H1 (cell line): ENCODE measurements at places on chromosomes 11 and 22. TPM values are rescaled to one million over a fixed set of nuclear protein-coding genes. Genes with fewer than 3 reads are reported as not detected.

MAP6 gene
- total RNA-seq = 0.54 and 0.94 TPM in 2 replicates

CYTH4 gene
- not detected in 2 replicates for total RNA-seq

MS4A8 gene
- total RNA-seq = not detected in 2 replicates

ZNF215 gene
- total RNA-seq = 17.1 and 17.9 TPM in 2 replicates

YWHAH gene
- total RNA-seq = 247 and 248 TPM in 2 replicates

NRIP3 gene
- total RNA-seq = 7.1 and 7.8 TPM in 2 replicates

LAMTOR1 gene
- total RNA-seq = 81.0 and 82.1 TPM in 2 replicates

CRYBB3 gene
- total RNA-seq = 0.58 TPM in 1 of 2 replicates, not detected in the other

E2F8 gene
- 11.4 and 11.5 TPM in 2 replicates for total RNA-seq

TIMP3 gene
- 4.7 and 4.8 TPM in 2 replicates for total RNA-seq

SHANK3 gene
- 6.0 and 6.3 TPM in 2 replicates for total RNA-seq

SCGB1D1 gene
- not detected in 2 replicates for total RNA-seq

GRCh38 chr11:61742391-61742790 lies 10.0 kb upstream of the MYRF start:
- DNase-seq = no peak

DNA sequence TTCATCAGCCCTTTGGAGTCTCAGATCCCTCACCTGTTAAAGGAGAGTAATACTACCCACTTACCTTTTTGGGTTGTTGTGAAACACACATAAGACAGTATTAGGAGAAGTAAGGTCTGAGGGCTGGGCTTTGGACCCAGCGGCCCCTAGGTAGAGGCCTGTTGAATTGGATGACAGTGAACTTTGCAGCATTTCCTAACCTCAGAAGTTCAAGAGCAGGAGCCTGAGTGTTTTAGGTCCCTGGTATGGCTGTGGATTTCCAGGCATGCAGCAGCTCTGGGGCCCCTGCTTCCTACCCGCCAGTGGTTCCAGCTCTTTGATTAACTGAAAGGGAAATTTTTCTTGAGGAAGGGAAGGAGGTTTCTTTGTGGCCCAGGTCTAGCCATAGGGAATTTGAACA lies 58.9 kb downstream of the TEAD1 start:
- DNase-seq = no peak

GRCh38 chr22:27670701-27671412 lies 130.7 kb downstream of the MN1 start:
- DNase-seq = peak; percentile 47

- no peak for DNase-seq
These were observed 7.3 kb downstream of the TOP3B start for GRCh38 chr22:21975273-21975672.

- no peak for DNase-seq
These were observed 6.8 kb upstream of the PLAAT3 start for GRCh38 chr11:63621071-63621470.

- no peak for DNase-seq
These were observed 459.9 kb upstream of the CCDC179 start for GRCh38 chr11:23320131-23320530.

DNA sequence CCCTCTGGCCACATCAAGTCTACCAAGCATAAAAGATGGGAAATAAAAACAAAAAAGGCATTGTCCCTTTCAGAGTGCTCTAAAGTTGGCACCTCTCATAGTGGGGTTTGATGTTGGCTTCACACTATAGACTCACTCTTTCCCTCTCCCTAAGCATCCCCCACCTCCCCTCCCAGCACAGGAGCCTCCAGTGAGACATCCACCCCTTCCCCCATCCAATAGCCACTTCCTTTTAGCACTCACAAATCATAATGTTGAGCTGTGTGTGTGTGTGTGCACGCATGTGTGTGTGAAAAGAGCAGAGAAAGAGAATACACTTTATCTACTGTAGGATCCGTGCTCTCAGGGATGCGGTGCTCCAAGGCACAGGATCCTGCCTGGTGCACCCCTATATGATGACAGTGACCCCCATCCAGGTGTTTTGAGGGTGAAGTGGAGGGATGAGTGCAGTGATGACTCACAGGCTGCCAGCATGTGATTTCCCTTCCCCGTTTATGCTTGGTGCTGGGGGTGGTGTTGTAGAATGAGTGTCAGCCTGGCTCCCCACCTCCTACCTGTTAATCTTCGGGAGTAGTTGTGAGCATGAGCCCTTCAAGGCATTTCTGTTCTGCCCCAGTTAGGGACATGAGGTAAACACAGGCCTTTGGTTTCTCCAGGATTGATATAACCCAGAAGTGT lies 235.2 kb upstream of the B3GAT1 start:
- no peak for DNase-seq

DNA sequence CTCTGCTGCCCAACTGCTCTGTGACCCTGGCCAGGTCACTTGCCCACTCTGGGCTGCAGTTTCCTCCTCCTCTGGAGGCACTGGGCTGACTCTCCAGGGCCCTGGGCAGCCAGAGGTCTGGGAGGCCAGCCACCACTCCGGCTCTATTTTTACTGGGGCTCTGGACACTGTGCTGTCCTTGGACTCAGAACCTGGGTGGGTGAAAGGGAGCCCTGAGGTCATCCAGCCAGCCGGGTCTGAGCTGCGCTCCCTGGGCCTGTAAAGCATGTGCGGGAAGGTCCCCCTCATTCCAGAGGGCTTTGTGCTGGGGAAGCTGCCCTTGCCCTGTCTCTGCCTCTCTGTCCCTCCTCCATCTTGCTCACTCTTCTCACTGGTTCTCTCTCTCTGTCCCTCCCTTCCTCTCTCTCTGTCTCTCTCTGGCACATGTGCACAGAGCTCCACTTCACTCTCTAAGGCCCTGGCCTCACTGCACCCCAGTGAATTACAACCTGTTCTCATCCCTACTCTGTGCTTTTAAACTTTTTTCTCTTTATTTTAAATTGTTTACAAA lies 24.6 kb downstream of the MB start:
- no peak for DNase-seq

GRCh38 chr11:43954241-43954640 lies 11.8 kb downstream of the C11orf96 start:
- DNase-seq = no peak

GRCh38 chr22:22927888-22928665 lies 40.5 kb downstream of the IGLL5 start:
- no peak for DNase-seq

GRCh38 chr11:62552485-62553079 lies 6.0 kb upstream of the AHNAK start:
- DNase-seq = no peak

GRCh38 chr11:130854483-130854882 lies 61.8 kb downstream of the SNX19 start:
- DNase-seq = no peak

GRCh38 chr11:14346303-14346955 lies 12.6 kb downstream of the RRAS2 start:
- no peak for DNase-seq

GRCh38 chr11:68774194-68774585 lies 22.9 kb upstream of the TESMIN start:
- DNase-seq = no peak

- DNase-seq = no peak
These were observed 42.3 kb downstream of the PLAAT5 start for GRCh38 chr11:63448646-63449045.

DNA sequence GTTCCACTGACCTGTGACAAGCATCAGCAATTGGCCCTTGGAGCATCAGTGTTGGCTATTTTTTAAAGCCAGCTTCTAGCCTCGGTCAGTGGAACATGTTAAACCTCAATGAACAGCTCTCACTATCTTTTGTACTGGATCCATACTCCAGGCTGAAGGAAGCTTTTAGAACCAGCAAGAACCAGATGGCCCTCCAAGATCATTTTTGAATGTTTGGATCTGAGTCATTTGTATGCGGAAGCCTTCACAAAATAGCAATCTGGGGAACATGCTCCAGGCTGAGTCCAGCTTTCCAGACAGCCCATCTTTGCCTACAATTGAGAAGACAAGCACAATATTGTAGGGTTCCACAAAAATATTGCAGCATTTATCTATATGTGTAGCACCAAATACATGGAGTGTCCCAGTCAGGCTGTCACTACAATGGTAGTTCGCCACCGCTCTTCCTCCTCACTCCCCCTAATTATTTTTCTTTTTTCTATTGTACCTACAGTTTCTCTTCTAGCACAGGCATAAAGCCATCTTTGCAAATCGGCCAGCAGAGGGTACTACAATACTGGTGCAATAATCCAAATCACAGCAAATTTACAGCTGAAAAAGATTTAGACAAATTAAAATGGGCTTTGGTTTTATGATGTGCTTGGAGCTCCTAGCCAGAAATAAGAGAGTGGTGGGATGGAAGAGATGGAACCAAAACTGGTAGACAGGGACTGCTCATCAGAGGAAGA lies 177.4 kb upstream of the BLID start:
- no peak for DNase-seq

GRCh38 chr11:36730761-36731160 lies 132.7 kb upstream of the RAG2 start:
- DNase-seq = no peak

DNA sequence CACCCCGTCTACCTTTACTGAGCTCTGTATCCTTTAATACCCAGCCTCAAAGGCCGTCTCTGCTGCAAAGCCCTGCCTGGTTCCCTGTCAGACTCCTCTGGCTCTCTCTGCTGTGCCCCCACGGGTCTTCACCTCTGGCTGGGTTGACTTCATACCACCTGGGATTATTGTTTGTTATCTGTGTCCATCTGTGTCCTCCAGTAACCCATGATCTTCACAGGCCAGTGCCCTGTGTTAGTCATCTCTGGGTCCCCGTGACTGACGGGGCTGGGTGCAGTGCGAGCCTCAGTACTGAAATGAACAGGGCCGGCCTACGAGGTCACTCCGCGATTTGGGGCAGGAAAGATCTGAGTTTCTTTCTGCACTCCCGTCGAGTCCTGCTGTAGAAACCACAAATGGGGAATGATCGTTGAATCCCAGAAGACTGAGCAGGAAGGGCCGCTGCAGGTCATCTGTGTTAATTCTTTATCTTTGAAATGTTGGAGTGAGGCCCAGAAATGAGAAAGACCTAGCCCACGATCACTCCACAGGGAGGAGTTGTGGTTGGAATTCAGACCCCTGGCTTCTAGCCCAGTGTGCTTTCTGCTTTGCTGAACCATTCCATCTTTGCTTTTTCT lies 12.3 kb upstream of the TUB start:
- no peak for DNase-seq

DNA sequence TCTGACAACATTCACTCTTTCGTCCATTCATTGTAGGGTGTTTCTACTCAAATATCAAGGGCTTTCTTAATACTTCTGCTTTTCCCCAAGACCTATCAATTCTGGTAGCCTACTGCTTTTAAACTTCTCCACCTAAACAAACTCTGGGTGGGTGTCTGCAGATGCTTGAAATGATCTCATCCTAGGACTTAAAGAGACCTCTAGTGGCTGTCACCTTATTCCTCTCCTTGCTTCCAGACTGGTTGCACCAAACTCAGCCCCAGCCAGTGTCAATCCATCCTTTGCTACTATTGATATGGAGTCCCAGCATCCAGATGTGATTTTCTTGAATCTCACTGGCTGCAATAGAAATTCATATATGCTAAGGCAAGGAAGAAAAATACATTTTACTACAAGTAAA lies 274.7 kb downstream of the NXPE2 start:
- no peak for DNase-seq

DNA sequence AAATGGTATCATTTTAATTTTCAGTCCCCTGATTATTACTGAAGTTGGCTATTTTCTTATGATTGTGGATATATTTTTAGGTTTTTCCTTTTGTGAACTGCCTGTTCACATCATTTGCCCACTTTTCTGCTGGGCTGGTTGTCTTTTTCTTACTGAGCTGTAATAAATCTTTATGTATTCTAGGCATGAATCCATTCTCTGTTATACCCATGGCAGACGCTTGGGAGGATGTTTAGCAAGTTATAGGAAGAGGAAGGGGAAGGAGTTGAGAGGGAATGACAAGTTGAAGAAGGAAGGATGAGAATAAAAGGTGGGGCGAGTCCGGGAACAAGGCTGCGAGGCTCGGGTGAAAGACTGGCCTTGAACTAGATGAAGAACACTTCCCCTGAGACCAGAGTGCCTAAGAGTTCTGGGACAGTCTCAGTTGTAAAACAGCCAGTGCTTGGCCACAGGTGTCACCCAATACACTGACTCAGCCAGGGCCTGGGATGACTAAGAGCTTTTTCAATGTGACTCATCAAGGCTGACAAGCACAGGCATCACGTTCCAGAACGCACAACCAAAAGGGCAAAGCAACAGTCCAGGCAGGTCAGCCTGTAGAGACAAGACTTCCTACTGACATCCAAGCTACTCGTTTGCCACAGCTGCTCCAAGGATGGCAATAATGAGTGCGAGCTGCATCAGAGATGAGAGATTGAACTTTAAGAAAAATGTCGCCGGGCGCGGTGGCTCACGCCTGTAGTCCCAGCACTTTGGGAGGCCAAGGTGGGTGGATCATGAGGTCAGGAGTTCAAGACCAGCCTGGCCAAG lies 35.2 kb downstream of the LRFN4 start:
- no peak for DNase-seq

- DNase-seq = no peak
These were observed 764 bp upstream of the PACSIN3 start for GRCh38 chr11:47186700-47187695.

GRCh38 chr11:41826085-41826484 lies 366.6 kb upstream of the LRRC4C start:
- no peak for DNase-seq
